ENCODE measurements at places on chromosomes 7 and 10.

DNA sequence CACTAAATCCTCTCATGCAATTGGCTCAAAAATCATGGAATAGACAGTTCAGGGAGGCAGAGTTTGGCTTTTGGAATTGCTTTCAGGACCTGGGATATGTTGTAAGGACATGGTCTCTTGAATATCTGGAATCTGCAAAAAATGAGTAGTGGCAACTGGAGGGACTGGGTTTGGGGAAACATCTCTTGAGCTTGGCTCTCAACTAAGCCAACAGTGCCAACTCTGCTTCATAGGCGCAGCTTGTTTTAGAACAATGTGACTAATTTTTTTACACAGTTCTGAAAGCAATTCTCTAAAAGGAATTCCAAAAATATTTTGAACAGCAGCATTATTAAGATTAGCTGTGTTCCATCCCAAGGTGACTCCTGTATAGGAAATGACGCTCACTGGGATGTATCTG lies 121.5 kb upstream of the DPP6 start:
- DNase-seq: no peak

DNA sequence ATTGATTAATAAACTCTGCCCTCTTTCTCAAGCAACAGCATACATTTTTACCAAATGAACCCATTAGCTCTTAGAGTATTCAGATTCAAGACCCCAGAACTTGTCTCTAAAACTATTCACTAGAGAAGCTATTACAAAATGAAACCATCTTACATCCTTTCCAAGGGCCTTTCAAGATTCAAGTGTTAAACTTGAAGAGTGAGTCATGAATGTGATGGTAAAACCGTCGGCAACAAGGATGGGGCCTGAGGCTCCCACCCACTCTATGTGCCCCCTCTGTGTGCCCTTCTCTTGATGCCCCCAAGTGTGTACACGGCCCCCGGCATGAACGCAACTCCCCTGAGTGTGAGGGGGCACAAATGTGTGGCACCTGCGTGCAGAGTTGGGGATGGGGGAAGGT lies 46.4 kb downstream of the SFMBT2 start:
- no peak for DNase-seq

DNA sequence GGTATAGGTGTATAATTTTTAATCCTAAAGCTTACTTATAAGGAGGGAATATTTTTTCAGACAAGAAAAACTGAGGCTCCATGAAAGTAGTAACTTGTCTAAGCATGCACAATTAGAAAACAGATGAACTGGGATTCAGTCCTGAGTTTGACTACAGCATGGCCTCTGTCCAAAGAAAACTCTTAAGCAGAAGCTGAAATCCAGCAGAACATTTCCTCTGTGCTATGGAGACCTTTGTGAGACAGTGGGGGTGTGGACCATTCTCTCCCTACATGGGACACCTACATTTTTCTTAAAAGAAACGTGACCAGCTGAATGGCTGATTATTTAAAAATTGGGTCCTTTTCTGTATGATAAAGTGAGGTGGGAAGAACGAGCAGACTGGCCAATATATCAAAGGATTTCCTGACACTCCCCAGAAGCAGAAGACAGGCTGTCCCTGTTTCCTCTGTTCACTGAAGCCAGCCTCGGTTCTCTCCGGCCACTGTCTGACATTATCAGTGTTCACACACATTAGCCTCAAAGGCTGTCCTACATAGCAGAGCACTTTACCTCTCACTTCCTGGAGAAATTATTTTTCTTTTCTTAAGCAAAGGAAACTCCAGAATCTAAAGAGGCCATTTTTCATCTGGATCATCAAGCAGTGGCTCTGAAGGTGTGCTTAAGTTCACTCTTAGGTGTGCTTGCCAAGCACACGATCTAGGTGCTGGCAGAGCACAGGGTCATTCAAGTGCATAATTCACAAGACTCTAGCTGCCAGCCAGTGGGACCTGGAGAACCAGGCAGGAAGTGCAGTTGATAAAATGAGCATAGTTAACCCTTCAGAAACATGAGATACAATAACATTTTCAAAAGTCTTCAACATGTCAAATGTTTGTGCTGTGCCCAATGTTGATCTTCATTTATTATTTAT lies 40.4 kb upstream of the KIAA1217 start:
- no peak for DNase-seq

DNA sequence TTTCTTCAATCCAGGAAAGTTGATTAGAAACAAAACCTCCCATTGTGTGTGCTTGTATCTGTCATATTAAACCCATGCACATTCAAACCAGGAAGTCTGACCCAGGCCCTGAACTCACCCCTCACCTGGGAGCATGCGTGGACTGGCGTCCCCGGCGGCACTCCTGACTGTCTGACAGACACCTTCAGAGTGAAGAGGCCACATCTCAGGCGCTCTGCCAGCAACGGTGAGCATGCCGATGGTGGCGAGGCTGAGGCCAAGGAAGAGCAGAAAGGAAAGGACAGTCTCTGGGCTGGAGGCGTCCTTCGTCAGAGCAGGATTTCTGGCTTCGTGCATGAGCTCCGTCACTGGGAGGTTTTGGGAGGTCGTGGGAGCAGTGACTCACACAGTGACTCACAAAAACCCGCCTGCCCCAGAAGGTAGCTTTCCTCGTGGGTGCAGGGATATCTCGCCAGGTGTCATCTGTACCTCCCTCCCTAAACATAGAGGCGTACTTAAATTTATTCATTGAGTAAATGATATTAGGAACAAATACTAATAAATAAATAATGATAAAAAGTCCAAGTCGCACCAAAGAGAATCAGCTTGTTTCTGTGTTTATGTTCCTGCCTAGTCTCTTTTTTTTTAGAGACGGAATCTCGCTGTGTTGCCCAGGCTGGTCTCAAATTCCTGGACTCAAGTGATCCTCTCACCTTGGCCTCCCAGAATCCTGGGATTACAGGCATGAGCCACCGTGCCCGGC lies 13.5 kb downstream of the IQCE start:
- DNase-seq: no peak

DNA sequence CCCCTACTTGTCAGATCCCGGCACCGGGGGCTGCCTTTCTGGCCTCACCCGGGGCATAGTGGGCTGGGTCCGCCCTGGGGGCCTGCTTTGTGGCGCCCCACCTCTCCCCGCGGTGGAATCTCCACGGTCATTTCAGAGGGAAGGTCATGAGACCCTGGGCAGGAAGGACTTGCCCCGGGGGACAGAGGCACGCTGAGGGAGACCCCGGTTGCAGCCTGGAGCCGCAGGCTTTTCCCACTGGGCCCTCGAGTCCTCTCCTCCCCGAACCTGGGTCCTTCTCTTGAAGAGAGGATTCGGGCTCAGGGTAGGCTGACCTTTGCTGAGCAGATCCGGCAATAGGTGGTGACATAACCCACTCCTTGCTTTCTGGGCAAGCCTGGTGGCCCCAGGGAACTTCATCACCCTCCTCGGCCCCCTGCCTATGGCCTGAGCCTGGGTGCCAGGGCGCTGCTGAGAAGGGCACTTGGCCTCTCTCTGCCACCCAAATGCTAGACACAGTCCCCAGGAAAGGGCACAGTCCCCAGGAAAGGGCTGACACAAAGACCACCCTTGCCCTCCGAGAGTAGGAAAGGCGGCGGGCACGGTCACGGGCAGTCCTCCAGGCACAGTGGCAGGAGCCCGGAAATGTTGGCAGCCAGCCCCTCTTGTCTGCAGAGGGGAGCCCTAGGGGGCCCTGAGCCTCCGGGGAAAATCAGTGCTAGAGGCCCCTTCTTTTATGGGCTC lies 36.2 kb downstream of the FKBP6 start:
- DNase-seq: no peak

- no peak for DNase-seq
These were observed 90.8 kb downstream of the MCU start for GRCh38 chr10:72782649-72783330.

- no peak for DNase-seq
These were observed 10.1 kb downstream of the ANKRD22 start for GRCh38 chr10:88841316-88842111.

DNA sequence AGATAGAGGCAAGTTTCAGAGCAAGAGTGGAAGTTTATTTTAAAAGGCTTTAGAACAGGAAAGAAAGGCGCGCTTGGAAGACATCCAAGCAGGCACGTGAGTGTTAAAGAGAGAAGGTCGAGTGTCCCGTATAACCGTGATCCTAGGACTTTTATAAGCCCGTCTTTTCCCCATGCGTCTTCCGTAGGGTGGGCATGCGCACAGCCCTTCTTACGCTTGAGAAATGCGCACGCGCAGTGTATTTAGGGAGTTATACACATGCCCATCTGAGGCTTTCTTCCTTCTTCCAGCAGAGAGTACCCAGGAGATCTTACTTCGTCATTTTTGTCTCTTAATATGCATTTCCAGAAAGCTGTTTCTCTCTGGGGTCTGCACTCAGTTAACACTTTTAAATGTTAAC lies 52.4 kb downstream of the CALD1 start:
- DNase-seq: no peak

DNA sequence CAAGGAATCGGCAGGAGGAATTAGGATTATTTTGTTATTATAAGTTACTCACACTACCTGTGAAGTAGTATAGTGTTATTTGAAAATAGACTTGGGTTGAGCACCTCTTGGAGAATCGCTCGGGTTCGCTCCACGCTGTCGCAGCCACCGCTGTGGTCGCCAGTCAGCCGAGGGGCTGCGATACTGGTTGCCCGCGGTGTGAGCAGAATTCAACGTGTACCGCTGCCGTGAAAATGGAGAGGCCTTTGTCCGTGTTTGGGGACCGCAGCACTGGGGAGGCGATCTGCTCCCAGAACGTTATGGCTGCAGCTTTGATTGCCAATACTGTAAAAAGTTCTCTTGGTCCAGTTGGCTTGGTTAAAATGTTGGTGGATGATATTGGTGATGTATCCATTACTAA lies 117.2 kb downstream of the C7orf25 start:
- DNase-seq: no peak

DNA sequence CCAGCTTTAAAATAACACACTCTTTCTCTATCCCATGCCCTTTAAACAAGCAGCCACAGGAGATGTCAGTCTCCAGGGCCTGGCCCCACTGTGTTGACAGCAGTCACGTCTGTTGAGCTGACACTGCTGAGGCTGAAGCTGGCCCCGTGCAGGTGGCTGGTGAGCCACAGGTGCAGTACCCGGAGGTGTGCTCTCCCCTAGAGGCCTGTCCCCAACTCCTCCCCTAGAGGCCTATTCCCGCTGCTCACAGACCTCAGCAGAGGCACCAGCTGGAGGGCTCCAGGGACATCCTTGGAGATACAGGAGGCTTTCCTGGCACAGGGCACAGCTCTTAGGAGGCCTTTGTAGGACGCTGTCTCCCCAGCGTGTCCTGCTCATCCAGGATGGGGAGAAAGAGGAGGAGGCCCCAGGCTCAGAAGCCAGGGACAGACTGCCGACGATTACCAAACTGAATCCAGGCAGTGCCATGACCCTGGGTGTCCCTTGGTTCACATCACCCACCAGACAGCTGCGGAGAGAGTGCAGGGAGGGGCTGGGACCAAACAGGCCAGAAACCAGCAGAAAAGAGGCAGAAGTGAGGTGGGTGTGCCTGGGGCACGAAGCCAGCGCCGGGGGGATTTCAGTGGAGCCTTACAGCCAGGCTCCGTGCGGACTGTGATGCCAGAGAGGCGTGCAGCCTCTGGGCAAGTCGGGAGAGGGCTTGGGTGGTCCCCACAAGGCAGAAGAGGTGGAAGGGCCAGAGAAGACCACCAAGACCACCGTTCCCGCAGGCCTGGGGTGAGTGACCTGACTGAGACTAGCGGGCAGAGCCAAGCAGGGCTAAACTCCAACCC lies 18.5 kb upstream of the TTYH3 start:
- DNase-seq: no peak

GRCh38 chr10:62473241-62473640 lies 99.1 kb downstream of the ZNF365 start:
- DNase-seq: no peak

DNA sequence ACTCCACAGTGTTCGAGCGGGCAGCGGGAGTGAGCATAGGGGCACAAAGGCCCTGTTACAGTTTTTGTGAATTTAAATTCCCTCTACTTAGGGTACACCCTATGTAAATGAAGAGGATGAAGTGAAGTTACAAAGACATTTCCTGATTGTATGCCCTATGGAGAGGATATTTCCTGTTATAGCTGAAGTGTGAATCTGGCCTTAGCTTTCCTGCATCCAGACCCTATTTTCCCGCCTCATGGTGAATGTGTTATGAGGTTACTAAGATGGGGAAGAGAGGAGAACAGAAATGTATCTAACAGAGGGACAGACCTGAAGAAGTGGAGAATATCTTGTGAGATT lies 37.8 kb upstream of the COMMD3 start:
- no peak for DNase-seq

DNA sequence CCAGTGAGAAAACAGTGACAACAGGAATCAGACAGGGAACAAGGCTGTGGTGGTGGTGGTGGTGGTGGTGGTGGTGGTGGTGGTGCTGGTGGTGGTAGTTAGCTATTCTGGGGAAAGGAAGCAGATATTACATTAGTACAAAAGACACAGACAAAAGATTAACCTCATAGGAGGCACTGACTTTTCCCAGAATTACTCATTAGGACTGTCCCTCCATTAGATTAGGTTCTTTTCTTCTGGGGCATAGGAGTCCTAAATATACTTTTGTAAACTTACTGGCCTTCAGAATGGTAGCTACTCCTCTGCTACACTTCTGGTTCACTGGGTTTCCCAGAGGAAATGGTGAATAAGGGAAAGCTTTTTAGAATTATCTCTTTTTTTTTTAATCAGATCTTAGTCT lies 156.6 kb upstream of the SEMA3D start:
- no peak for DNase-seq

- no peak for DNase-seq
These were observed at the start of gene BTBD16 for GRCh38 chr10:122271076-122271475. Gene BTBD16 (plus strand): TSS chr10:122271296. CDS start chr10:122275082, 3,786 bp downstream.

DNA sequence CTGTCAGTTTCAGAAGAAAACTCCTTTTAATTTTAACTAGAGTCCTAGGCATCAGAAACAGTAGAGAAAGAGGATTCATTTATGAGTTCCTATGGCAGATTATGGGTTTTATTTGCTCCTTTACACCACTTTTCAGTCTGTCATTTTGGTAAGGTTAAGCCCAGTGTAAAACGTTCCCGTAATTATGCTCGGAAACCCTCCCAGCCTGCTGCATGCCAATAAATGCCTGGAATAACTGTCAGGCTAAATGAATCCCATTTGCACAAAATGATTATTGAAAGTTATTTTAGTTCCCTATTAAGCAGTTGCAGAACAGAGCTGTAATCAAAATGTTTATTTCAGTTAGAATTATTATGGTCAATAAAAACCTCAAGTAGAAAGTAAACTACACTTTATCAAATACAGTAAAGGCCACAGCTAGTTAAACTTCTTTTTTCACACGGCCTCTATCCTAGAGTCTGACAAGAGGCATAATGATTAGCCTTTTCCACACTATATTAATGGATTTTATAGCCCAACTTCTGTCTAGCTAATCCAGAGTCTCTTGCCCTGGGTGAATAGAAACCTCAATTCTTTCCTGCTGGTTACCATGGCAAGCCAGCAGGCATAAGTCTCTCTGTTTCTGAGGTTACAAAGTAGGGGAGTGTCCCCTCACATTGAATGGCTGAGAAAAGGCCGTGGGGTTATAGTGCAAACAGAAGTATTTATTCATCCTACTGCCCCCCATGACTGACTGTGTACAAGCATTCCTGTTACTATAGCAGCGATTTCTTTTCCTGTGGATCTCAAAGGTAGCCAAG lies 80.8 kb upstream of the NPVF start:
- no peak for DNase-seq

- no peak for DNase-seq
These were observed 25.5 kb upstream of the HPS1 start for GRCh38 chr10:98472196-98472595.

Data from GM04504 (cell line).